Renal cortex interstitium (tissue), 15 donors: ENCODE measurements at places on chromosomes 5 and 9.

DNA sequence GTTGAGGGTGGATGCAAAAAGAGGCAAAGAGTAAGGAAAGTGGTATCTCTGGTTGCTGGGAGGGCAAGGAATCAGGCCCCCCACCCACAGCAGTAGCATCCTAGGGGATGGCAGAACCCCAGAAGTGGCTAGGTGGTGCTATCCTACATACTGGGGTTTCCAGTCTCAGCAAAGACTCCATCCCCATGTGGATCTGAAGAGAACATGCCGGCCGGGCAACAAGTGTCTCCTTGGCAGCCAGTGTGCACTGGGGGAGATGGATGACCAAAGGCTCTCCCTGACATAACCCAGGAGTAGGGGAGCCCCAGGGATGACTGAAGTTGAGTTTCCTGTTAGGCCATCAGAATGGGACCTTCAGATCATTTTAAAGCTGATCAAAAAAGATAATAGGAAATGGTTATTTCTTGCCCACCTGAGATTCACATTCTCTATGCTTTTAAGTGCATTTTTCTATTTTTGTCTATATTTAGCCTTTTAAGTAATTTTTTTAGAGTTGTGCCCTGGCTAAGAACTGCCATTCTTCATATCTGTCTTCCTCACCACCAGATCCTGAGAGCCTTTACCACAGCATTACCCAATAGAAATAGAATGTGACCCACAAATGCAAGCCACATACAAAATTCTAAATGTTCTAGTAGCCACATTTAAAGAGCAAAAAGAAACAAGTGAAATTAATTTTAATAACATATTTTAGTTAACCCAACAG is 78.7 kb upstream of the SMIM23 start:
- DNase-seq = no peak

- no peak for DNase-seq
These were observed 16.4 kb downstream of the ISL1 start for GRCh38 chr5:51399643-51400006.

- DNase-seq = no peak
These were observed 105.4 kb upstream of the TBCA start for GRCh38 chr5:77881528-77881927.

- DNase-seq = no peak
These were observed 237.7 kb upstream of the MEF2C start for GRCh38 chr5:89120719-89121118.

DNA sequence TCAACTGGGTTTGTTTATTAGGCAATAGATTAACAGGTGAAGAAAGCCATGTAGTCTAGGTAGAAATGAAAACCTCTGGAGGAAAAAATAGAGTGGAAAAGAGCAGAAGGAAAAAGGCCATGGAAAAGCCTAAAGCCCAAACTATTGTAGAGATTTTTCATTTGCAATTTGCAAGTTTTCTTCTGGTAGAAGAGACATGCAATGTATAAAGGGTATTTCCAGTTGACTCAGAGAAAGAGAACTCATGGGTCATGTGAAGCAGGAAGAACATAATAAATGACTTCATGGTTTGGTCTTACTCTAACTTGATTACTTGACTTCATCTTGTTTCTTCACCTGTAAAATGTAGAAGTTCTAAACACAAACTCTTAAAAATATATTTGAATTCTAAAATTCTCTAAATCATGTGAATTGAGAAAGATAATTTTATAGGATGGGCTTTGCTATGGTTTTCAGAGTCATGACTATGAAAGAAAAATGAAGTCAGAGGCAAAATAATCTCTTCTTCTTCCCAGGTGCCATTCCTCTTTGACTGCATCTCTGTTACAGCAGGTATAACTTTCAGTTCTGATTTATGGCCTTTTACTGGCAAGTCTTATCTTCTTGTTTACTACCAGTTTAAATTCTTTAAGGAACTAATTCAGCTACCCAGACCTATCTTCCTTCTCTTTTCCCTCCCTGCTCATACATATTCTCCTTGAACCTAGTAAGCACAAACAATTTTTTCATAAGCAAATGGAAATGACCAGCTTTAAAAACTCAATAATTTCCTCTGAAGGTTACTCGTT is 47.7 kb upstream of the TMC1 start:
- no peak for DNase-seq

DNA sequence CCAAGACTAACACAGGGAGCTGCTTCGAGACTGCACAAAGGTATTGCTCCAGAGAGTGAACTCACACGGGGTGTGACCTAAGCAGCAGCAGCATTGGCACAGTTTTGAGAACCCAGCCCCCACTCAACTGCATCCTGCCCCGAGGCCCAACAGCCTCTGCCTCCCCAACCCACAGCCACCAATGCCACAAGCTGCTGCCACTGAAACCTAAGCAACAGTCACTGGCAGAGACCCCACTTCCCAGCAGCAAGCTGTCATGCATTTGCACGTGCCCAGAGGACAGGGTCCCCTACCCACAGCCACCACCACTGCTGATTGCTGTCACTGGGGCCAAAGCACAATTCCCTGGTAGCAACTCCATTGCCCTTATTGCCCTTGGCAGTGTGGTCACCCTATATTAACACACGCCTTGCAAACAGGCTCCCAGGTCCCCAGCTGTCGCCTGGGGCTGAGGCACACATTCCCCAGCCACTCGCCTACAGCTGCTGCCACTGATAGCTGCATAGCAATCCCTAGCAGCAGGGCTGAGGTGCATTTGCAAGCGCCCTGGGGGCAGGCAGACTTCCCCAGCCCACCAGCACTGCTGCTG is 141.0 kb downstream of the AGTPBP1 start:
- no peak for DNase-seq

DNA sequence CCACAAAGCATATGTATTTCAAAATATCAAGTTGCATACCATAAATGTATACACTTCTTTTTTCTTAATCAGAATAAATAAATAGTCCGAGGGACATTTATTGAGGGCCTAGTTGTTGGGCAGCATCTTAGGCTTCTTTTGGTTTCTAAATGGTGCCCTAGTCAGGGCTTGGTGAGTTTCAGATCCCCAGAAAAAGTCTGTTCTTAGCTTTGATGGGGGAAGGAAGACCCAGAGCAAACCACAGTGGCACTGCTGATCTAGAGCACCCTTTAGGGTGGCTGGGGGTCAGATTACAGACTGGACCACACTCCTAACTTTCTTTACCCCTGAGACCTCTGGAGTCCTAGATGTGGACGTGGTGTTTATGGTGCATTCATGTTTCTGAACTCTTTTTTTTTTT is 97.8 kb downstream of the C9orf152 start:
- no peak for DNase-seq

GRCh38 chr5:132816554-132816953 is 3.5 kb downstream of the SOWAHA start:
- no peak for DNase-seq

GRCh38 chr9:116628716-116629115 is 58.4 kb upstream of the TRIM32 start:
- no peak for DNase-seq

DNA sequence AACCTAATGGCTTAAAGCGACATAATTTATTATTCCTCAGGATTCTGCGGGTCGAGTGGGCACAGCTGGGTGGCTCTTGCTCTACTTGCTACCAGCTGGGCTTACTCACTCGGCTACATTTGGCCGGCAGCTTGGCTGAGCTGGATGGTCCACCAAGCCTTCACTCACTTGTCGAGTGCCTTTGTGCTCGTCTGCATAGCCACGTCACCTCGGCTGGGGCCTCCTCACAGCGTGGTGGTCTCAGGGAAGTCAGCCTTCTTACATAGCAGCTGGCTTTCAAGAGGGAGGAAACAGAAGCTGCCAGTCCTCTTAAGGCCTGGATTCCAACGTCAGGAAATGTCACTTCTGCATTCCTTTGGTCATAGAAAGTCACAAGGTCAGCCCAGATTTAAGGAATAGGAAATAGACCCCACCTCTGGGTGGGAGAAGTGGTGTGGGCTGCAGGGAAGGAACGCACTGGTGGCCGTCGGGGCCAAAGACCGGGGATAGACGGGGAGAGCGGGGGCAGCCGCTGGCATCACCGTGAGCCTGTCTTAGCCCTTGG is 75.1 kb upstream of the RUFY1 start:
- DNase-seq = peak; percentile 51

- DNase-seq = no peak
These were observed 1.3 kb upstream of the LURAP1L start for GRCh38 chr9:12773562-12773961.

DNA sequence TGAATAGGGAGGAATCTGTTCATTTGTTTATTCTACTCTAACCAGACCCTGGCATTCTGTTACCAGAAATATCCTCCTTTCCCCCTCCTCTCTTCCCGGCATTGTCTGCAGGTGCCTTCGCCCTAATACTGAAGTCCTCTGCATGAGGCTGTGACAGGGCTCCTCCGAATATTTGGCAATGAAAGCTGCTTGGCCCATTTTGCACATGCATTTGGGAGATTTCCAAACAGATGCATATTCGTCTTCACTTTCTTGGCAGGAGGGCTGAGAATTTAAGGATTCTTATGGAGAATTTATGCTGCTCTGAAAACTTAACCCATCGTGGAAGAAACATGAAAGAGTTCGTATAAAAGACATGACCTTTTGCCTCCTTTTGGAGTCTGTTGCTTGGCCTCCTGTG is 484.0 kb downstream of the ZNF608 start:
- DNase-seq = no peak

GRCh38 chr5:113205807-113206206 is 229.0 kb downstream of the TSSK1B start:
- DNase-seq = no peak

- no peak for DNase-seq
These were observed 515.0 kb upstream of the TUSC1 start for GRCh38 chr9:26193237-26193636.

DNA sequence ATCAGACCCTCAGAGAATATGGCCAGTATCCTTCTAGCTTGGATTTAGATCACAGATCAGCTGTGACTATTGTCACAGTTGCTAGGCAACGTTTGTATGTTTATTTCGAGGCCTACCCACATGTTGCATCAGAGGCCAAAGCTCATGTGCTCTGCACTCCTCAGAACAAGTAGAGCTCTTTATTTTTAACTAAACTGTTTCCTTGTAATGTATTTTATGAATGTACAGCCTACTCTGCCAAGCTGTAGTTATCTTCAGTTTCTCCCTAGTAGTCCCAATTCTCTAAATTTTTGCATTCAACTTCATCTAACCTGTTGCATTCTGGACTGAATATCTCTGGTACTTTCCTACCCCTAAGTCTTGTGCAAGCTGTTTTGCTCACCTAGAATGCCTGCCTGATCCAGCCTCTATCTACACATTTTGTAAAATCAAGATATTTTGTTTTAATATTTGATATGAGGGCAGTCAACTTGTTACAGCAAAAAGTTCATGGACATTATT is 52.8 kb downstream of the CAST start:
- peak; percentile 41 for DNase-seq

DNA sequence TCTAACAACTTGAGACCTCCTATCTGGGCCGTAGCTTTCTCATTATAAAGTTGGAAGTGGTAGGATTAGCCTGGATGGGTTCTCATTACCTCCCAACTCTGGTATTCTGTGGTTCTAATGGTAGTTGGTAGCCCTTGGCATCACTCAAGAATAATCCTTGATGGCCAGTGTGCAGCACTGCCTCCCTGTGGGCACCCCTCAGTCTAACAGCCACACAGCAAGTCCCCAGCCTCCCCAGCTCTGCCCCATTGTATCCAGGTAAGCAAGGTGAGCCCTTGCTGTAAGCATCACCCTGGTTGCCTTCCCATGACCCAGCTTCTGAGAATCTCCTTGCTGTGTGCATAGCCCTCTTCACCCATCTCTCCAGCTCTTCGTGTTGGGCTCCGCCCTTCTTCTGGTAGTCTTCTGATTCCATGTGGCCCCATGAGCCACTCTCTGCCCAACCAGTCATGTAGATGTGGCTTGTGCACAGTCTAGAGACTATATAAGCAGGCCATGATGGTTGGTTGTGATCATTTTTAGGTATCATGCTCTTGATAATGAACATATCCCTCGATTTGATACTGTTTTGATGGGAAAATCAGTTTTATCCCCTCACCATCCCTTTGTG is 57.6 kb upstream of the GRHPR start:
- DNase-seq = no peak

- DNase-seq = no peak
These were observed 30.2 kb downstream of the ITGA2 start for GRCh38 chr5:53019320-53019719.

DNA sequence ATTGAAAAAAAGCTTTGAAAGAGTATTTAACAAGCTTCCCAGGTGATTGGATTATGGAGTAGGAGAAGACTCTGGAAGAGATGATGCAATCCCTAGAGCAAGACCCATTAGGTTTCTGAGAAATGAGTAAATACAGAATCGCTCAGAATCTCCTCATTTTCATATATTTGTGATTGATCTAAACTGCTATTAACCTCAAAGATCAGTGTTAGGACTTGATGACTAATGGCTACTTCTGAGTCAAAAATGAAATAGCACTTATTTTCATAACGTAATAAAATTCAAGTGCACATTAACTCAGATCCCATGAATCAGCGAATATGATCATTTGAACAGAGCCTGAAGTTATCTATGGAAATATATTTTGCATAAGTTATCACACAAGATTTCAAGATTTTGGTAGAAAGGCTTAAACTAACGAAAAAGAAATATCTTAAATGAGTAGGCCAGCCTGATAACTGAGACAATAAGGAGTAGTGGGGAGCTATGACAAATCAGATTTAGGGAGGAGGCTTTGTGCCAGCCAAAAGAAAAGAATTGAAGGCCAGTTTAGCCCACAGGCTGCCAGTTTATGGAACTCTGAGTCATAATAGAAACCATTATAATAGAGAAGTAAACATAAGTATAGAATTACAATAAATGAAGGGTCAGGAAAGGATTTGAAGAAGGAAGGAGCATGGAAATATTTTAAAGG is 106.7 kb upstream of the OSMR start:
- no peak for DNase-seq

GRCh38 chr5:135154197-135154596 is 120.2 kb upstream of the PITX1 start:
- DNase-seq = no peak

DNA sequence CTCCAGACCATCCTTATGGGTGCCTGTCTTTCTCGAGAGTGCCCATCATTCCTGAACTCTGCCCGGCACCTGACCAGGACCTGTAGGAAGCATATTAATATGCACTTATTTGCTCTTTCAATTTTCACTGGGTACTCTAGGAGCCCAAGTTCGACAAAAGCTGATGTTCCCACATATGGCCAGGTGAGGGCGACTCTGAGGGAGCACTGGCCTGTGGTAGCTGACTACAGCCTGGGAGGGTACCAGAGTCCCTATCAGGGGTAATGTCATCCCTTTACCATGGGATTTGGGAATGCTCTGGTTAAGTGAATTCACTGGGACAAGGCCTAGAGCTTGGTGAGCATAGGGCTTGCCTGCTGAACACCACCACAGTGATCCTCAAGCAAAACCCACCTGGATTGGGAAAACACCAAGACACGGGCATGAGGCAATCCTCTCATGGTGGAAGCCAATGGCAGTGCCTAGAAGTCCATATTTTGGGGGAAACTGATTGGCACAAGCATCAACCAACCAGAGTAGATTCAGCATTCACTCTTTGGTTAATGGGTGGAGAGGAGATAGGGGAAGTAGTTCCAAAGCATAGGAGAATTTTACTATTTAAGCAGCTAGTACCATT is 112.2 kb downstream of the MTX3 start:
- DNase-seq = no peak
